ENCODE measurements at places on chromosomes 3 and 15. TPM values are rescaled to one million over a fixed set of nuclear protein-coding genes. Genes with fewer than 3 reads are reported as not detected.
A peak's percentile ranks its signal among the peaks of the same experiment; 100 is the strongest.

The ALDH1A3 gene
- 666 TPM for total RNA-seq

The C3orf85 gene
- total RNA-seq: not detected

The STRA6 gene
- total RNA-seq: 5.9 TPM

The GPR87 gene
- 1.2 TPM for total RNA-seq

The ADAMTS9 gene
- total RNA-seq: 63.3 TPM

The ZXDC gene
- total RNA-seq: 62.3 TPM

The CFAP91 gene
- total RNA-seq: 2.2 TPM

The DNAJA4 gene
- total RNA-seq: 52.1 TPM

The ABHD17C gene
- total RNA-seq: 69.7 TPM

The FAM107A gene
- total RNA-seq: not detected

The GHSR gene
- not detected for total RNA-seq

The POMGNT2 gene
- 15.5 TPM for total RNA-seq

DNA sequence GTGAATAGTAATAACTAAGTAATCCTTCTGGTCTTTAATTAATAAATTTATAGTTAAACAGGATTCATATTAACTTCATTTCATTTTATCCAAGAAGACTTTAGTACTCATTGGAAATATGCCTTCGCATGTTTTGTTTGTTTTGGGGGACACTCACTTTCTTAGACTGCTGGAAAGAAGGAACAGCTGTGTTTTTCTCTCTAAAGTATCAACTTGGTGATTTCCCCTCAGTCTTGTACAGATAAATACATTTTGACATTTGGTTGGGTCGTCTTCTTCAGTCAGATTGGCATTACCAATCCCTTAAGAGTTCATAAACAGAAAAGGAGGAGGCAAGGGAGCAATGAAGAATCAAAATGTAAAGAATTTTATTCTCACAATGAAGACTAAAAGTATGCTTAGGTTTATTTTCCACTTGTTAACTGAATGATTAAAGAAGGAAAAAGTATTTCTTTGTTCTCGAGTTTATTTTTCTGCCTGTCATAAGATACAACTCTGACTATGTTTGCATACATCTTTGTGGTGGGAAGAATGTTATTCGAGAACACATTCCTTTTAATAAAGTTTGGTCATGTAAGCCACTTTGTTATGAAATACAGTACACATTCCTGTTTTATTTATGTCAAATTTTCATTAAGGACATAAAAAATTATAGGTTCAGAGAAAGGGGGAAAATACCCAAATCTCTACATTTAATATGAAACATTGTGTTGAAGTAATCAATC lies 140.2 kb downstream of the GMNC start:
- no peak overlapping the region for H3K4me3 ChIP-seq
- no peaks in the 10 kb centered on the region for H3K36me3 ChIP-seq
- H3K27ac ChIP-seq: no peak overlapping the region
- peaks cover 9% of the 10 kb centered on the region for H3K4me1 ChIP-seq

DNA sequence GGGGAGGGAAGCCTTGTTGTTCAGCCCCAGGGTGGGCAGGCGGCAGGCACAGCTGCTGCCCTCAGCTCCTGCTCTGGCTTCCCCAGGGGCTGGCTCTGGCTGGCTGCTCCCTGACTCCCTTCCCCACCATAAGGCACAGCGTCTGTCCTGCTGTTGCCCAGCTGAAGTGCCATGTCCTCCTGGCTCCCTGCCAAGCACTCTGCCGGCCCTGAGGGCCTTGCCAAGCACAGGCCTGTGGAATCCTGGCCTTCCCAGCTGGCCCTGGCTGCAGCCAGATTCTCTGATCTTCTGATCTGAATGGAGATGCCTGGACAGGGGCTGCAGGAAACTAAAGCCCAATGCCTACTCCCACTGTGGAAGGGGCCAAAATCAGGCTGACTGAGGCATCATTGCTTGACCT lies 1.1 kb downstream of the IQCF6 start:
- DNase-seq: peak; percentile 29
- H3K4me3 ChIP-seq: no peak overlapping the region
- no peak overlapping the region for H3K27ac ChIP-seq
- no peaks in the 10 kb centered on the region for H3K36me3 ChIP-seq

- no peaks in the 10 kb centered on the region for H3K27me3 ChIP-seq
- H3K36me3 ChIP-seq: no peaks in the 10 kb centered on the region
- H3K4me1 ChIP-seq: no peaks in the 10 kb centered on the region
- no peak for DNase-seq
These were observed 159.6 kb downstream of the GREM1 start for GRCh38 chr15:32877252-32878019.

- H3K27me3 ChIP-seq: no peaks in the 10 kb centered on the region
- no peak for DNase-seq
- no peak overlapping the region for H3K4me3 ChIP-seq
- peaks cover 5% of the 10 kb centered on the region for H3K36me3 ChIP-seq
- no peak overlapping the region for H3K27ac ChIP-seq
These were observed 58.6 kb upstream of the PHLDB2 start for GRCh38 chr3:111800472-111800871.

DNA sequence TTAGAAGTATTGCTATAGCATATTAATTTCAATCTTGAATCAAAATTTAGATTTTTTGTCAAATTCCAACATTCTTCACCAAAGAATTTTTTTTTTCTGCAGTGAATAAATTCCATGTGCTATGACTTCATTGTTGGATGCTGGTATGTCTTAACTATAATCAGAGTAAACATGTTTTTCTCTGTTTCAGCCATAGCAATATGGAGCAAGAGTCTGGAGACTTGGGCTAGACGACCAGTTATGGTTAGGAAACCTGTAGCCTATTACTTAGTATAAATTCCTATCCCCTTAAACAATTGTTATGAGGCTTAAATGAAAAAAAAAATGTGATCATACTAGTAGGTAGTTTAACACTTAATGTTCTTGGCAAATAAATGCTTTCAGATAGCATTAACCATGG lies 431.9 kb upstream of the FRG2C start:
- H3K4me1 ChIP-seq: no peaks in the 10 kb centered on the region
- no peaks in the 10 kb centered on the region for H3K27me3 ChIP-seq
- H3K27ac ChIP-seq: no peak overlapping the region
- H3K4me3 ChIP-seq: no peak overlapping the region

GRCh38 chr15:93703092-93703739 lies 528.1 kb upstream of the MCTP2 start:
- no peaks in the 10 kb centered on the region for H3K27me3 ChIP-seq
- H3K4me1 ChIP-seq: no peaks in the 10 kb centered on the region
- H3K36me3 ChIP-seq: no peaks in the 10 kb centered on the region
- H3K27ac ChIP-seq: no peak overlapping the region
- DNase-seq: no peak

DNA sequence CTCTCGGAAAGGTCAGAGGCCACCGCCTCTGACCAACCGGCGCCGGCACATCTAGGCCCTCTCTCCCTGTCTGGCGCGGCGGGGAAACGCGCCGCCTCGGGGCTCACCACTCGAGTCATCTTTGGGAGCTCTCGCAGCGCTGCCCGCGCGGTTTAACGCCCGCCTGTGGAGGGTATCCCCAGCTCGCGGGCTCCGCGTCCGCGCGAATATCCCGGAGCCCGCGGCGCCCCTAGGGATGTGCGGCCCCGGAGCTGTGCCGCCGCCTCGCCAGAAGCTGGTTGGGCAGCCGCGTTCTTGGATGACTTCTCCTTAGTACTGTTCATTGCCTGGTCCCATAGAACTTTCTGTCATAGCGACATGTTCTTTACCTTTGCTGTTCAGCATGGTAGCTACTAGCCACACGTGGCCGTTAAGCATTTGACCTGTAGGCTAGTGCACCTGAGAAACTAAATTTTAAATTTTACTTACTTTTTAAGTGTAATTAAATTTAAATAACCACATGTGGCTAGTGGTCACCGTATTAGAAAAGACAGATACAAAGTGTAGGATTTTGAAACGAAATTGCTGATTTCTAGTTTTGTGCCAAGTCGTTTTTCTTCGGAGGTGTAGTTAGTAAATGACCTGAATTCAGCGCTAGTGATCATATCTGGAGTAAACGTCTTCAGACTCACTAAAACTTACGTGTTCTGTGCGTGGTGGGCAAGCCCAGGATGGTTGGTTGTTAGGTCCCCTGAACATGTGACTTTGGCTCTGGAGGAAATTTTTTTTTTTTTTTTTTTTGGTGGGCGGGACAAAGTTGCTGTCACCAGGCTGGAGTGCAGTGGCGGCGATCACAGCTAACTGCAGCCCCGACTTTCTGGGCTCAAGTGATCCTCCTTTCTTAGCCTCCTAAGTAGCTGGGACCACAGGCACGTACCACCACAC lies 835 bp downstream of the ARIH2 start:
- peak overlapping the region; percentile 92 for H3K4me3 ChIP-seq
- no peaks in the 10 kb centered on the region for H3K4me1 ChIP-seq
- peak; percentile 45 for DNase-seq
- no peaks in the 10 kb centered on the region for H3K27me3 ChIP-seq
- peak overlapping the region; percentile 94 for H3K27ac ChIP-seq
- H3K36me3 ChIP-seq: peaks cover 39% of the 10 kb centered on the region

DNA sequence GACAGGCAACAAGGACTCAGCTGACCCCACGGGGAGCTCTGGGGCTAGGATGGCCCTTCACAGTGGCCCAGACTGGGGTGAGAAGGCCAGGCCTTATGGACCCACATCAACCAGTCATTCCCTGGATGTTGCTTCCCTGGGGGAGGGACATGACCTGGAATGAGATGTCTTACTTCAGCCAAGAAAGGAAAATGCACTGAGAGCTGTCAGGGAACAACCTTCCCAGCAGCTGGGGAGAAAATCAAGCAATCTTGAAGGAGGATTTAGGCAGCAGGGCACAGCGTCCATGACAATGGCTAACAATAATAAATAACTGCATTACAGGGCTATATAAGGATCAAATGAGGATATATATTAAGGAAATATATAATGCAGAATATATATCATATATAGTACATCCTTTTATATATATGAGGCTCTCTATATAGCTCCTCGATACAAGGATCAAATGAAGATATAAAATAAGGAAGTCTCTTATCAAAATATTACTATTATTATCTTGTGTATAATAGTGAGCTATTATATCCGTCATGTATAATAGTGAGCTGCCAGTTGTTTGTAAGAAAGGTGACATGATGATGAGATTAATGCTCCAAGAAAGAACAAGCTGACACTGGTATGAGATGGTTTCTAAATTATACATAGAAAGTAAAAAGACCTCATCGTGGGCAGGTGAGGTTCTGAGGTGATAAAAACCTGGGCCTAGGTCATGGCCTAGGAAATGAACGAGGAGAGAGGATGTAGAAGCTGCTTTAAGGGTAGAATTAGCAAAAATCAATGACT lies 117.8 kb upstream of the LIPC start:
- H3K27ac ChIP-seq: no peak overlapping the region
- no peak for DNase-seq
- H3K27me3 ChIP-seq: no peaks in the 10 kb centered on the region

- no peak overlapping the region for H3K27ac ChIP-seq
- no peak overlapping the region for H3K4me3 ChIP-seq
- H3K4me1 ChIP-seq: peaks cover 17% of the 10 kb centered on the region
- H3K27me3 ChIP-seq: peaks cover 21% of the 10 kb centered on the region
These were observed 49.3 kb downstream of the FBLN2 start for GRCh38 chr3:13598201-13598600.

- H3K4me1 ChIP-seq: no peaks in the 10 kb centered on the region
- no peaks in the 10 kb centered on the region for H3K36me3 ChIP-seq
- no peaks in the 10 kb centered on the region for H3K27me3 ChIP-seq
- H3K27ac ChIP-seq: no peak overlapping the region
- H3K4me3 ChIP-seq: no peak overlapping the region
These were observed 831.7 kb upstream of the ARPP21 start for GRCh38 chr3:34807611-34808010.

- H3K36me3 ChIP-seq: no peaks in the 10 kb centered on the region
- H3K4me1 ChIP-seq: no peaks in the 10 kb centered on the region
- no peak overlapping the region for H3K4me3 ChIP-seq
These were observed 8.4 kb downstream of the ST6GAL1 start for GRCh38 chr3:186938716-186939115.

- H3K27ac ChIP-seq: no peak overlapping the region
- no peaks in the 10 kb centered on the region for H3K27me3 ChIP-seq
- peaks cover 23% of the 10 kb centered on the region for H3K4me1 ChIP-seq
- no peak overlapping the region for H3K4me3 ChIP-seq
- no peak for DNase-seq
These were observed 20.7 kb upstream of the PPARG start for GRCh38 chr3:12268049-12268735.

DNA sequence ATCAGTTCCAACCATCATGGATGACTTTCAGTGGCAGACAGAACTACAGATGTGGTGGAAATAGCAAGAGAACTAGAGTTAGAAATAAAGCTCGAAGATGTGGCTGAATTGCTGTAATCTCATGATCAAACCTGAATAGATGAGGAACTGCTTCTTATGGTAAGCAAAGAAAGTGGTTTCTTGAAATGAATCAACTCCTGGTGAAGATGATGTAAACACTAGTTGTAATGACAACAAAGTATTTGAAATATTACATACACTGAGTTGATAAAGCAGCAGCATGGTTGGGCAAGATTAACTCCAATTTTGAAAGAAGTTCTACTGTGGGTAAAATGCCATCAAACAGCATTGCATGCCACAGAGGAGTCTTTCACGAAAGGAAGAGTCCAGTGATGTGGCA lies 131.7 kb upstream of the FAM3D start:
- H3K4me1 ChIP-seq: no peaks in the 10 kb centered on the region
- no peak overlapping the region for H3K27ac ChIP-seq

DNA sequence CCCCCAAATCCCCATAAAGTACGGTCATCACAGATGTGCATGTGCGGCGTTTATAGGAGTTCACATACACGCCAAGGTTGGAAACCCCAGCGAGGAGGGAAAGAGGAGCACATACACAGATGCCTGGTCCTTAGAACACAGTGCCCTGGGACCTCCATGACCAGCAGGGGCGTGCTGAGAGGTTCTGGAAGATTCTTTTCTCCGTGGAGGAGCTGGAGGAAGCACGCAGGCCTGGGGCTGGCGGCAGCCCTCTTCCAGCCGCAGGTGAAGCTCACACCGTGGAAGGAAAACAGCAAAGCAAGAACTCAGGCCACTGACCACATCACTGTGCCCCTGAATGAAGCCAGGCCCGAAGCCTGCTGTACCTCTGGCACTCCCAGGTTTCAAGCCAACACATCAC lies 61.0 kb upstream of the SEC61A1 start:
- no peak for DNase-seq
- H3K27me3 ChIP-seq: peaks cover 25% of the 10 kb centered on the region
- no peaks in the 10 kb centered on the region for H3K36me3 ChIP-seq

- H3K27me3 ChIP-seq: no peaks in the 10 kb centered on the region
- no peaks in the 10 kb centered on the region for H3K4me1 ChIP-seq
- no peak overlapping the region for H3K27ac ChIP-seq
These were observed 202.7 kb upstream of the SLC2A2 start for GRCh38 chr3:171229173-171229572.

DNA sequence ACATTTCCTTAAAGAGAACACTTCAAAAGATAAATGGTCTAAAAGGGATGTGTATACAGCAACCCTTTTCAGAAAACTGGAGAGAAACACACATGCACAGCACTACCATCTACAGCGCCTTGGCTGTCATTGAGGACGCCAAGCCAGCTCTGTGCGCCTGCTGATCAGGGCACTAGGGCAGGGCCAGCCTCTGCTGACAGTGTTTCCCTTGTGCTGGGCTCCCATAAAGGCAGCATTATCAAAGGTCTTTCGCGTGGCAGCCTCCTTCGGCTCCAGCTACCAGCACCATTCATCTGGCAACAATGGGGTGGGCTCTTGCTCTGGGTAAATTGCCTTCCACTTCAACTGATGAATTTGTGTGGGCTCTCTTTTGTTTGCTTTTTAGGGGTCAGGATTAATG lies 53.4 kb downstream of the LDHAL6B start:
- H3K4me1 ChIP-seq: peaks cover 49% of the 10 kb centered on the region
- no peaks in the 10 kb centered on the region for H3K27me3 ChIP-seq
- no peak overlapping the region for H3K4me3 ChIP-seq
- H3K36me3 ChIP-seq: peaks cover 88% of the 10 kb centered on the region
